Body of pancreas (tissue), 4 donors: ENCODE measurements at places on chromosomes 12 and 14. TPM values are rescaled to one million over a fixed set of nuclear protein-coding genes. Genes with fewer than 3 reads are reported as not detected.

- DNase-seq: peak; percentile 38
Observed at GRCh38 chr14:68791902-68792677, 777 bp downstream of the ZFP36L1 start.

DNA sequence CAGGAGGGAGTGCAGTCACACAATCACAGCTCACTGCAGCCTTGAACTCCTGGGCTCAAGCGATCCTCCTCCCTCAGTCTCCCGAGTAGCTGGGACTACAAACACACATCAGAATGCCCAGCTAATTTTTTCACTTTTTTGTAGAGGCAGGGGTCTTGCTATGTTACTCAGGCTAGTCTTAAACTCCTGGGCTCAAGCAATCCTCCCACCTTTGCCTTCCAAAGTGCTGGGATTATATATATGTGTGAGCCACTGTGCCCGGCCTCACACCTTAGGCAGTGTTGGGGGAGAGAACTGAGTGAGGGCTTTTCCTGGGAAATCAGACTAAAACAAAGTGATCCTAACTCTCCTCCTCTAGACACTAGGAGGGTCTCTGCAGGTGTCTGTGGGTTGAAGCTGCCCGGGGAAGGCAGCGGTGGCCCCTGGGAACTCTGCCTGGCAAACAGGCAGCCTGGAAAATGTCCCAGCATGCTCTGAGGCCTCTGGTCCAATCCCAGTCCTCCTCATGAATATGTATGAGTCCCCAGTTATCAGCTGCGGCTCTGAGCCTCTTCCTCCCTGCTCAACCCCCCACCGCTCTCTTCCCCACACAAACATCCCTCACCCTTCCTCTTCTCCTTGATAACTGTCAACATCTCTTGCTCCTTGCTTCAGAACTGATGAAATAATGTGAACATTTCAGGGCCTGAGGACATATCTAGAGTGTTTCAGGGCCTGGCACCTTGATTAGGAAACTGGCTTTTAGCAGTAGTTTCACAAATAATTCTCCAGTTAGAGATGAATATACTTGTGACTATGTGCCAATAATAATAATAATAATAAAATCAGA is 7.9 kb upstream of the NAA25 start:
- peak; percentile 80 for DNase-seq

PMEL gene
- total RNA-seq: 2.6 TPM

DNA sequence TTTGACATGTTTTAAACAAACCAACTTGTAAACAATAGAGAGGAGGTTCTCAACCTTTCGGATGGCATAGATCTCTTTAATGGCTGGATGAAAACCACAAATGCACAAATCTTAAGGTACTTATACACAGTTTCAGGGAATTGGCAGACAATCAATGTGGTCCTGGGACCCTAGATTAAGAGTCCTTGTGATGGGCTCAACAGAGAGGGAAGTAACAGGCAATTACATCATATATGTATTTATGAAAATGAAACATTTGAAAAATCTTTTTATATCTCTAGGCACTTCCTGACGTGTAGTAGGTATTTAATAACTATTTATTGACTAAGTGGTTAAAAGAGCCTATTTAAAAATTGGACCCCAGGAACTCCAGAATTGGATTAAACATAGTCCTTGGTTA is 897 bp downstream of the ACTR10 start:
- no peak for DNase-seq

TPPP2 gene
- total RNA-seq: 1.3 TPM
